ENCODE measurements at places on chromosomes 5 and 9.

DNA sequence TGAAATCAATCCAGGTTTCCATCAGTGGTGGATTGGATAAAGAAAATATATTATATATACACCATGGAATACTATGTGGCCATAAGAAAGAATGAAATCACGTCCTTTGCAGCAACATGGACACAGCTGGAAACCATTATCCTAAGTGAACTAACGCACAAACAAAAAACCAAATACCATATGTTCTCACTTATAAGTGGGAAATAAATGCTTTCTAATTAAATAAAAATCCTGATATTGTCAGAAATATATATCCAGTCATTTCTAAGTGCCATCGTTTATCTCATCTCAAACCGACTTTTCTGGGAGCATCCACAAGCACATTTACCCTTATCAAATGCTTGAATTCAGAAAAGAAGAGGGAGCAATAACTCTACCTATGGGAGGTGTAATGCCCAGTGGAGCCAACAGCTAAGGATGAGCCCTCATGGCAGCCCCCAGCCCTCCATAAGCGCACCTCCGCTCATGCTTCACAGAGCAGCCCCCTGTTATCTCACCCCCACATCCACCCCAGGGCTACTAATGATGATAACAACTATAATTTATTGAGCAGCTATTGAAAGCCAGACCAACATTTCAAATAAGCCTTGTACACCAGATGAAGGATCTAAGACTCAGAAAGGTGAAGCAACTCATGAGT is 101.7 kb upstream of the SPOCK1 start:
- DNase-seq = no peak

GRCh38 chr5:143870362-143870761 is 58.4 kb downstream of the HMHB1 start:
- DNase-seq = peak; percentile 22

DNA sequence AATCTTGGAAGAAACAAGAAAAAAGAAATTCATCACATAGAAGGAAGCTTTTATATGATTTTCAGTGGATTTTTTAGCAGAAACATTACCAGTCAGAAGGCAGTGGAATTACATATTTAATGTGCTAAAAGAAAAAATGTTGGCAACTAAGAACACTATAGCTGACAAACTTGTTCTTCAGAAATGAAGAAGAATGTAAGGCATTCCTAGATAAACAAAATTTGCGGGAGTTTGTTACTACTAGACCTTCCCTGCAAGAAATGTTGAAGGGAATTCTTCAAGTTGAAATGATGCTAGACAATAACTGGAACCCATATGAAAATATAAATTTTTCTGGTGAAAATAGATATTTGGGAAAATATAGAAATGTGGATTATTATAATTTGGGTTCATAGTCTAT is 718.3 kb upstream of the GRAMD2B start:
- no peak for DNase-seq

GRCh38 chr9:99779277-99779676 is 42.4 kb upstream of the NR4A3 start:
- DNase-seq = no peak

GRCh38 chr5:51275428-51275827 is 107.8 kb upstream of the ISL1 start:
- DNase-seq = no peak

DNA sequence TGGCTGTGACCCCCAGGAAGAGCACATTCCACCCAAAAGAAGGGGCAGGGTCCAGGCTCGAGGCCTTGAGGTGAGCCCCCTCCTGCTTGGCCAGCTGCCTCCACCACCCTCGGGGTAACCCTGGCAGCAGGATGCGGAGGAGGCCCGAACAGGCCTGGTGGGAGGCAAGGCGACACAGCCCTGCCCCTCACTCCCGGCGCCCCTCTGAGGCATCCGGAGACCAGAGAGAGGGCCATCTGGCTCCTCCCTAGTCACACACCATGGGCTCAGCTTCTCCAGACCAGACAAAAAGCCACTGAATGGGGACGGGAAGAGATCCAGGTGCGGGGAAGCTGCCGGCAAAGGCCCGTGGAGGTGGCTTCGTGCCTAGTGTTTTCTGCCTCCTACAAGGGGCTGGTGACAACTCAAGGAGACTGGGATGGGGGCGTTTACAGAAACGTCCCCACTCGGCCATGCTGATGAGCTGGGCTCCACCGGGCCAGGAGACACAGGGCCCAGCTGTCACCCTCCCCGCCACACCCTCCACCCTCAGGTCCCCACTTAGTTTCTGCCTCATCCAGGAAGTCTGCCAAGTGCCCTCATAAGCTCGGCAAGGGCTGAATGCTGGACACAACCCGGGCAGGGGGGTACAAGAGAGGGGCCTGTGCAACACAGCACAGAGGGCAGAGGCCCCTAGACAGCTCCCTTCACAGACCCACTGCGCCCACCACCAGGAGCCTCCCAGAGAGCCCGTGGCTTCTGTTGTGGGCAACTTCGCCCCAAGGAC is 41.9 kb downstream of the NACC2 start:
- DNase-seq = peak; percentile 29

DNA sequence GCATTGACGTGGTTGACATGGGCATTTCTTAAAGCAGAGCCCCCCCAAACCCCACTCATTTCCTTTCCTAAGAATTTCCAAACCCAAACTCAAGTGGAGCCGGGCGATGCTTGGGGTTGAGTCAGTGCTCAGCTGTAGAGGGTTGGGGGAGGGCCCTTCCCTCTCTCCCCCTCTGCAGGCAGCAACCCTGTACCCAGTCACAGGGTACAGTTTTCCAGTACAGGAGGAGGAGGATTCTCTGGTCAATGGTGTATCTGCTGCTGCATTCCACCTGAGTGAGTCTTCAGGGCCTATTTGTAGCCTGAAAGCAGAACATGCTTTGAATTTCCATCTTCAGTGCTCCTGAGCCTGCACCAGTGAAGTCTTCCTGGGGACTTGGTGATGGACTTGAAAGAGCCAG is 55.8 kb downstream of the ENTREP1 start:
- DNase-seq = peak; percentile 81

- DNase-seq = no peak
These were observed 3.7 kb upstream of the BAAT start for GRCh38 chr9:101388507-101388993.

- DNase-seq = no peak
These were observed 40.5 kb upstream of the SH3PXD2B start for GRCh38 chr5:172494630-172495505.

DNA sequence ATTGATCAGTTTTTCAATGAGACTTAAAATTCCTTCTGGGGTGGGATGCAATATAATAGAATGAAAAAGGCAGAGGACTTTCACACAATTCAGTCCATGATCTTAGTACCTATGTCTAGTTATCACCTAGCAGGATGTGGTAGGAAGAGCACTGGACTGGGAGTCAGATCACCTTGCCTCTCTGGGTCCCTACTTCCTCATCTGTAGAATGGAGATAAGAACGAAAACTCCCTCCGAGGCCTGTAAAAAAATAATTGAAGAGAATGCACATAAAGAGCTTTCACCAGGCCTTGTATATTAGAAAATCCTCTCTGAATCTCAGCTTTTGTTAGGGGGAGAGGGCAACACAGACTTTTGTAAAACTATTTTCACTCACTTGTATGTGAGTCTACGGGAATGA is 681 bp upstream of the TMEFF1 start:
- no peak for DNase-seq

DNA sequence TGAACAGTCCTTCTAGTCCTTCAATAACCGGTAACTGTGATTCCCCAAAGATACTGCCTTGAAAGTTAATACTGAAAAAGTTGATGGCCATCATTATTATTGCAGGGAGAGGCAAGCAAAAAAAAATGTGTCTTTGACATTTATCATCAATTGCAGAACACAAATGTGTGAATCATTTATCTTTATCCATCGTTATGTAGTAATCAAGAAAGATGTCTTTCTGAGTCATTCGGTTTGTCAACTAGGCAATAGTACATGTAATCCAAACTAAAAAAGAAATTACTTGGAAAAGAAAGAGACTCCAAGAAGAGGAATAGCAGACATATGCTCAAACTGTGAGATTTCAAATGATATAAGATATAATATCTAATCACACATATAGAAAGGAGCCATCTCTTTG is 473.0 kb downstream of the CETN3 start:
- no peak for DNase-seq

DNA sequence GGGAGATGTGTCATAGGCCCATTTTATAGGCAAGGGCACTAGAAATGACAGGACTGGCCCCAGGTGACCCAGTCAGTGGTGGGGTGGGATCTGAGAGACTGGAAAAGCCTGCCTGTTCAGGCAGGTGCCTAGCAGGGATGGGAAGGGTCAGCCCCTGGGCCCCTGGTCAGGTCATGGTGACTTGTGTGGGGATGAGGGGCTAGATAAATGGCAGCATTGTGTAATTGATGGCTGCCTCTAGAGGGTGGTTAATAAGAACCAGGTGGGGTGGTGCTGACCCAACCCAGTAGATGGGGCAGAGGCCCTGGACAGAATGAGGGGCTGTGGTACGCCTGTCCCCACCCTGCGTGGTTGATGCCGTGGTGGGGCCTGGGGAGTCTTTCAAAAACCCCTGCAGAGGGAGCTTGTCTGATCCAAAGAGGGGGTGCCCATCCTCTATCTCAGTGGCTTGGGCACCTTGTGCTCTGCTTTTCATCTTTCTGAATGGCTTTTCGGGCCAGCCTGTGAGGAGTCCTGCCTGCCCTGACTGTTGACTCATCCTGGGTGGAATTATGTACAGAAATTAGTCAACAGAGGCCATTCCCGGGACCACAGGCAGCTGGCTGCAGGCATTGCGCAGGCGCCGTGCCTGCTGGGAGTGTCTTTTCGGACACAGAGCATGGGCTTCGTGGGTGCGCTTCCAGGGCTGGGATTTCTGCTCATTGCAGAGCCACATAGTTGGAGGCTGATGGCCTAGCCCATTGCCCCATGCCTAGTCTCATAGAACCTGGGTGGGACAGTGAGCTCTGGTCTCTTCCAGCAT is 93.6 kb upstream of the PITX1 start:
- DNase-seq = peak; percentile 42

DNA sequence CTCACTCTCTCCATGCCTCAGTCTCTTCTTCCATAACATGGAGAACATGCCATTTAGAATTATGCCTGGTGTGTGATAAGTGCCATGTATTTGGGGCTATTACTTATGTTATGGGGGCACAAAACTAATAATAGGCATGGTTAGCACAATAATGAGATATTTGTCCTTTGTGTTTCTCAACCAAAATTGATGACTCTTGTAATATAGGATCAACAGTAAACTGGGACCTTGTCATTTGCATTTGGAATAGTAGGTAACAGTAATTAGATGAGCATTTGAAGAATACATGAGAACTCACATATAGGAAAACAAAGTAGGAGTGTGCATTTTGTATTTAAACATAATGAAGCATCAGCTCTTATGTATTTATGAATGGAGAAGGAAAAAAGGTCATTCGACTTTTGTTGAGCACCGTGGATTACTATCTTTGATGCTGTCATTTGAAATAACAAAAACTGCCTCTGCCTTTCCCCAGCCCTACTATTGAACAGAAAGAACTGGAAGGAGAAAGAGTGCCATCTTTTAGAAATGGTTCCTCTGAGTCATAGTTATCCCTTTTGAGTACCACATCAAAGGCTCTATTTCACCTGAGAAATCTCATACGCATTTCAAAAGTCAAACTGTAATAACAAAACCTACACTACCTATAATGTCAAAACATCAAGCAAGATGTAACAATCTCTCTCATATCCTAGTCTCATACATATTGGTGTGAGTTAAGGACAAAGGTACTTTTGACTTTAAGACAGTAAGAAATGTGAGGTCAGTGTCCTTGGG is 655.2 kb downstream of the PDE4D start:
- no peak for DNase-seq

GRCh38 chr9:120694559-120694958 is 19.7 kb downstream of the MEGF9 start:
- DNase-seq = no peak

- no peak for DNase-seq
These were observed 958 bp downstream of the CD180 start for GRCh38 chr5:67195406-67196275.

- DNase-seq = no peak
These were observed 17.1 kb upstream of the ADAMTS2 start for GRCh38 chr5:179362355-179362754.

DNA sequence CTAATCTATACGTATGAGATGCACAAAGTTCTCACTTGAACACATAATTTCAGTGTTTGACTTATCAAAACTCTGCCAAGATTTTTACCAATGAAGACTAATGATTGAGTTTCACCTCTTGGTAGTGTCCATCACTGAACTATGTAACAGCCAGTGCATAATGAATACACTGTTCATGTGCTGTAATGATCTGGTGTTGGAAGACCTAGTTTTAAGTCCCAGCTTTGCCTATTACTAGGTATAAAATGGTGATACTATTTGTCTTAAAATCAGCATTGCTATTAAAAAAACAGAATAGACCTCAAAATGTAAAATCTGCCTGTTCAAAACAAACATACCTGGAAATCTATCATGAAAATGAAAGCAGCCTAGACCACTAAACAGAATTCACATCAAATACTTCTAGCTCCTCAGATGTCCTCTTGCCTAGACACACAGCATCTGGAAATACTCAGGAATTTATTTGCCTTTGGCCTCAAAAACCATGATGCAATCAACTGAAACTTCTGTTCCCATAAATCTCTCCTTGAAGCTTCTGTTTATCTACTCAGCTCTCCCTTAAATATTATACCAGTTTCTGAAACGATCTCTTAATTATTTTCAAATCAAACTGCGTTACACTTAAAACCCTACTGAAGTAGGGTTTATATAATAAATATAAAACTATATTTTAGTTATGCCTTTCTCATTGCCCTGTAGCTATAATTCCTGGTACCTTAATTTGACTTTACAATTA is 38.1 kb downstream of the MRPS27 start:
- DNase-seq = no peak

- DNase-seq = peak; percentile 1
These were observed 119.7 kb upstream of the PJA2 start for GRCh38 chr5:109529520-109529919.

DNA sequence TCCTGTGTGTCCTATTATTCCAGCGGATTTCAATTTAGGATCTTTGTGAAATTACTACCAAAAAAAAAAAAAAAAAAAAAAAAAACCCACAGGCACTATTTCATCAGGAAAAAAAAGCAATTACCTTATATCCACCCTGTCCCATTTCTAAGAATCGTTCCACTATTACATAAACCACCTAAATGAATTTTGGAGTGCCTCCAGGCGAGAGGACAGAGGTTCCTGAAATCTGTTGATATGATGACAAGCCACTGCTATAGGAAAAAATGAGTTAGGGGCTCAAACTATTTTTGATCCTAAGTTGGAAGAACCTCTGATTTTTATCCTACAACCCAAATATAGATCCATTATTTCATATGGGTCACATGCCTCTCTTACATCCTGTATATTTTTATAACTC is 177.9 kb downstream of the GNAQ start:
- no peak for DNase-seq

All from kidney tubule cell (primary cell).